Caco-2 (cell line): ENCODE measurements at places on chromosomes 12 and 14. TPM values are rescaled to one million over a fixed set of nuclear protein-coding genes. Genes with fewer than 3 reads are reported as not detected.

DNA sequence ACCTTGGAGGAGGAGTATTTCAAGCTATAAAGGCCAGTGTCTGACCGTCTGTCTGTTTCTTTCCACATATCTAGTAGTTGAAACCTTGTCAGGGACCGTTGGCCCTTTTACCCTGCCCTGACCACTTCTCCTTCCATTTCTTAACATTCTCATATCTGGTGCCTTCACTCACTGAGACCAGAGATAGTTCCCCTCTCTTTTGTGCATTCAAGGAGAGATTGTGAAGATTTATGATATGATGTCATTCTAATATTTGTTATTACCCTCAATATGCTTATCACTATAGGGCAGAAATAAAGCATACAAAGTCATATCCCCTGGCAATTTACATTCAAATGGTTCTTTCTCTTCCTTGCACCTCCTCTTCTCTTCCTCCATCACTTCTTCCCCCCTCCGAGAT is 83.3 kb downstream of the PLXNC1 start:
- DNase-seq, result no peak

LRRC9 gene
- total RNA-seq, result 1.2 and 1.3 TPM in 2 replicates

DNA sequence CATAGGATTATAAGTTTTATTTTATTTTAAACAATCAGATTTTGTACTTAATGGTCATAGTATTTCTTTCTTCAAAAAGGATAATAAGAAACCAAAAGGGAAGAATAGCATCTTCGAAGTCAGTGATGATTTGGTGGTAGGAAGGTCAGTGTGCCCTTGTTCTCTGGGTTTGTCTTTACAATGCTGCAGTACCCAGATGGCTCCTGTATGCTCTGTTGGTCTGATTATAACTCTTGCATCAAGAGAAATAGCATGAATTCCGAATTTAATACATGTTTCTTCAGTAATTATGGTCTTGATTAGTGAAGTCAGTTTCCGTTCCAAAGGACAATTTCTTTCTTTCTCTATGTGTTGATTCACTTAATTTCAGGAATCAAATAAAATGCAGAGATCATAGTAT is 180.2 kb downstream of the TMTC2 start:
- no peak for DNase-seq

ESRRB gene
- total RNA-seq, result not detected in 2 replicates

GRCh38 chr12:121807642-121808347 is 4.0 kb downstream of the SETD1B start:
- no peak for DNase-seq

GRCh38 chr12:111327474-111327873 is 41.4 kb downstream of the PHETA1 start:
- DNase-seq, result no peak

DNA sequence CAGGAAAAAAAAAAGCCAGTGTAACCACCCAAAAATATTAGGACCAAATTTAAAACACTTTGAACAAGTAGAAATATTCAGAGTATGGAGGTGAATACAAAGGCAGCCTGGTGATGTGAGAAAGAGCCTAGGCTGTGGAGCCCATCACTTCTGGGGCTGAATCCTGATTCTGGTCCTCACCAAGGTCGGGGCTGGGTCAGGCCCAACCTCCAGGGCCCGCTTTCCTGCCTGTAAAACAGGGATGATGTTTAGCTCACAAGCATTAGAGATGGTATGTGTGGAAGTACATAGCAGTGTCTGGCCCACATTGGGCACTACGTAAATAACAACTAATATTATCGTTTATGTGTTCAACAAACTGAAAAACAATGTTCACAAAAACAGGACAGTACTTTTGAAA is 7.8 kb upstream of the CAMKK2 start:
- no peak for DNase-seq

GRCh38 chr12:114655934-114656749 is 27.8 kb downstream of the TBX3 start:
- DNase-seq, result peak; percentile 57

DNA sequence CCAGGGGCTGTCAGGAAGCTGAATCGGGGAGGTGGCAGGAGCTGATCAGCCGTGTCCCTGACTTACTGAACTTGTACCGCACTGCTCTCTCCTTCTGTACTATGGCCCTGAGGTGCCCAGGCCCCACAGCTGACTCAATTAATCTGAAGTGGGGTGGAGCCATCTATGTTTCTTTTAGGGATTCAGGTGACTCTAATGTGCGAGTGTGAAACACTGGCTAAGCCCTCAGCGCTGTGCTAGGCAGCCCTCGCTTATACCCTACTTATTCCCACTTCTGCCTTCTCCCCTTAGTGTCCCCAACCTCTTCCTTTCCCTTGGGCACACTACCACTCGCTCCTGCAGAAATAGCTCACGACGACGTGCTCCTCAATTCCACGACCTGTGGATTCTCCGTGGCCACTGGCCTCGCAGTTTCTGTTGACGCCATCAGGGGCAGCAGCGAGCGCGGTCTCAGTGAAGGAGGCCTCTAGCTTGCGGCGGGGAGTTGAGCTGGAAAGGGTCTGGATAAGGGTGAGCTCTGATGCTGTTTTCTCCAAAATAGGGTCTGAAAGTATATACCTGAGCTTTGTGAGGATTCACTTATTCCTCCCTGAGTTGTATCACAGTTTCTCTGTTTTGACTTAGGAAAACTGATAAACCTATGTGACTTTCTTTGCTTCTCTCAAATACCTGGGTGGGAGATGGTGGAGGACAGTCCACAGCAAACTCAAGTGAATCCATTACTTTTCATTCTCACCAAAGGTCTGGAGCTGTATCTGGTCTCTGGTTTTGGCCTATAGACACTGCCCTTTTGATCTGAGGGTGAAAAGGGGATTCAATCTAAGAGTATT is 167.6 kb downstream of the SLC41A2 start:
- DNase-seq, result peak; percentile 39

GRCh38 chr12:3304436-3305165 is 186.4 kb upstream of the PRMT8 start:
- DNase-seq, result no peak

GRCh38 chr12:47449797-47450196 is 256.0 kb downstream of the RPAP3 start:
- no peak for DNase-seq

DNA sequence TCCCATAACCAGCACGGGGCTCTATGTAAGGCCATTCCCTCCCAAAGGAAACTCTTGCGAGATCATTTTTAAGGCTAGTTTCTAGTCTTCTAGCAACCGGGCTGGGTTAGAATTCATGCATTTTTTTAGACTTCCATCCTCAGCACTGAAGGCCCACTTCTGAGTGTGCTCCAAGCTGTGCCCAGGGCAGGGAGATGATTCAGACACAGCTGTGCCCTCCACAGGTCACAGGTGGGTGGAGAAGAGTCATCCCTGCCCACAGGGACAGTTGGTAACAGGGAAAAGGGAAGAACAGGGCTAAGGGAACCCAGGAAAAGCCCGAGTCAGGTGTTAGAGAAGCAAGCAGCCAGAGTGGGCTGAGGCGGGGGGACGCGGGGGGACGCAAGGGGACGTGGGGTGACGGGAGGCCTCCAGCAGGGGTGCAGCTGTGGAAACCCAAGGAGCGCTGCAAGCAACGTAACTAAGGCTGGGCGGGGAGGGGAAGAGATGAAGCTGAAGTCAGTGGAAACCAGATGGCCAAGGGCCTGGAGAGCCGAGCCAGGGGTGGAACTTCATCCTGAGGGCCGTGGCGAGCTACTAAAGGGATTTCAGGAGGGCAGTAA is 27.2 kb upstream of the PPP2R5C start:
- no peak for DNase-seq

DNA sequence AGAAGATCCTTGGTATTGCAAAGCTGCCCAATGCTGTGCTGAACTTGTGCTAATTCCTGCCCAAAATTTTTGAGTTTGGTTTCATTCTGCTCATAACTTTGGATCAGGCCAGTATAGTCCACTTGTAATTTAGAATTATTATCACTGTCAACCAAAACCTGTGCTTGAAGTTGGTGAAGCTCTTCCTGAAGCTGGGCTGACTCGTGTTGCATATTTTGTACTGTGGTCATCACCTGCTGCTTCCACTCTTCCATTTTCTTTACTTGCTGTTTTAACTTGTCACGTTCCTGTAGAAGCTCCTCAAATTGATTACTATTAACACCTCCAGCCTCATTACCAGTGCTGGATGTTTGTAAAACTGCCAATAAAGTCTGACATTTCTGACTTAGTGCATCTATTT is 35.8 kb downstream of the TRIP11 start:
- no peak for DNase-seq

DNA sequence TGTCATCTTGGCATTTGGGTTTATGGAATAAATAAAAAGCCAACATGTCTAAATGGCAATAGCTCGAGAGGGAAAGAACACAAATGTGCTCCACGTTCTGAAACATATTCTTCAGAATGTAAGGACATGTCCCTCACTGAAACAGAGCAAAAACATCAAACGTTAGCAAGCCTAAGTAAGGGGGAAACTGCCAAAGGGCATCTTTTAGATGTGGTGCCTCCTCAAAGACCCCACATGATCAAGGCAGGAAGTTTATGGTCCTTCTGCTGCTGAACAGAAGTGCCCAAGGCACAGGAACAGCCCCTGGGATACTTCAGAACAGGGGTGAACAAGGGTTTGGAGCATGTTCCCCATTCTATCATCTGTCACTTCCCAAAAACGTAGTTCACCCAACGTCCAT is 227.0 kb downstream of the ANO2 start:
- no peak for DNase-seq

GRCh38 chr12:91133871-91134270 is 22.6 kb upstream of the LUM start:
- DNase-seq, result no peak

GRCh38 chr12:110449799-110450497 is at the start of gene ARPC3:
Gene ARPC3 (minus strand): TSS chr12:110450337. CDS start chr12:110450260, 77 bp downstream.
- peak; percentile 96 for DNase-seq

INSM2 gene
- total RNA-seq, result 0.14 TPM in 1 of 2 replicates, not detected in the other

TMEM63C gene
- 1.3 and 1.4 TPM in 2 replicates for total RNA-seq

DNA sequence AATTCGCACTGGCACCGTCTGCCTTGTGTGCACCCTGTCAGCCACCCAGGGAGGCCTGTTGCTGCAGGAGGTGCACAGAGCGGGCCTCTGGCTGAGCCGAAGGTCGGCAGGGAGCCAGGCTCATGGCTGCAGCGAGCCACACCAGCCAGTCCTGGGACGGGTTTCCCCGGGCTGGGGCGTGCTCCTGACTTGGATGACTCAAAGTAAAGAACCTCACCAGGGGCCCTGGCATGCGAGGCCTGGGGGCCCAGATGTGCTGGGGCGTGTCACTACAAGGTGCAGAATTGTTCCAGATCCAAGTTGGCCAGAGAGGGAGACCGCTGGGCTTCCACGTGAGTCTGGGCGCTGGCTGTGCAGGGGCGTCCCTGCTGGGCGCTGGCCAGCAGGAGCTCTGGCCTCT is 34.5 kb downstream of the FBRSL1 start:
- peak; percentile 32 for DNase-seq

DACT1 gene
- total RNA-seq, result 0.23 and 0.74 TPM in 2 replicates

GRCh38 chr12:123076604-123077297 is 74.1 kb downstream of the PITPNM2 start:
- no peak for DNase-seq

PDE3A gene
- total RNA-seq, result 0.36 and 0.44 TPM in 2 replicates

DNA sequence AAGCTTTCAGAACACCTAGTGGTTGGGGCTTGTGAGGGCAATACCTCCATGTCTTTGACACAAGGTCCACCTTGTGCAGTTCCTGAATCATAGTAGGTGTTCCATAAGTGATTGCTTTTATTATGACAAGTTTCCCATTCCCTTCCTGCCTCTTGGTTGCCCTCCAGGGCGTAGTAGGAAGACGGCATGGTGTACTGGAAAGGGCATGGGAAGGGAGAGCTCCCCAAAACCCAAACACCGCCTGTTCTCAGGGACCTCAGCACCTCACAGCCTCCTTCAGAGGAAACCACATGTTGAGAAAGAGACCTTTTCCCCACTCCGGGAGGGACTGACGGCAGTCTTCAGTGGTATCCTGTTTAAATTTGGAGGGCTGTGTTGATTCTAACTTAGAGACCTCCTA is 21.1 kb downstream of the EVL start:
- no peak for DNase-seq

SMAGP gene
- 95.1 and 108 TPM in 2 replicates for total RNA-seq

- DNase-seq, result no peak
Measured at GRCh38 chr12:131894981-131895639, 688 bp downstream of the ULK1 start.

NYNRIN gene
- 5.9 and 6.1 TPM in 2 replicates for total RNA-seq

GRCh38 chr12:5808981-5809380 is 136.1 kb downstream of the ANO2 start:
- no peak for DNase-seq

VWF gene
- 0.30 and 0.41 TPM in 2 replicates for total RNA-seq

- no peak for DNase-seq
Measured at GRCh38 chr12:44780221-44780790, 95.8 kb downstream of the NELL2 start.

- DNase-seq, result no peak
Measured at GRCh38 chr14:55272387-55272786, 1.2 kb downstream of the FBXO34 start.

DNA sequence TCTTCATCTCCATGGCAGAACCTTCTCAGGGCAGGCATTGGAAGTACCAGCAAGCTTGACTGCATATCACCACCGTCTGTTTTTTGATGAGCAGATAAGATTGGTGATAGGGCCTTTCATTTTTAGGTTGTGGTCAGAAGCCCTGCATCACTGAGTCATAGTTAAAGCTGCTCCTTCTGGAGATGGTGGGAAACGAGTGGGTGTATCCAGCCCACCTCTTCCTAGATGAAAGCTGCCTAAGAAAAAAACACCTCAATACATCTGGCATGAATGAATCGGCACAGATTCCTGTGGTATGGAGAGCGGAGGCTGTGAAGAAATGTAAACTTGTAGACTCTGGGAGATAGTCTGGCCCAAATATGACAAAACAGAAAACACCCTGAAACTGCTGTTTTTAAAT is 248.7 kb upstream of the EGLN3 start:
- DNase-seq, result no peak

GRCh38 chr12:132818562-132818961 is 10.1 kb downstream of the GOLGA3 start:
- DNase-seq, result no peak

- DNase-seq, result no peak
Measured at GRCh38 chr12:82688596-82688995, 1.9 kb downstream of the TMTC2 start.

GRCh38 chr12:63424671-63425070 is 243.6 kb downstream of the DPY19L2 start:
- DNase-seq, result no peak

DNA sequence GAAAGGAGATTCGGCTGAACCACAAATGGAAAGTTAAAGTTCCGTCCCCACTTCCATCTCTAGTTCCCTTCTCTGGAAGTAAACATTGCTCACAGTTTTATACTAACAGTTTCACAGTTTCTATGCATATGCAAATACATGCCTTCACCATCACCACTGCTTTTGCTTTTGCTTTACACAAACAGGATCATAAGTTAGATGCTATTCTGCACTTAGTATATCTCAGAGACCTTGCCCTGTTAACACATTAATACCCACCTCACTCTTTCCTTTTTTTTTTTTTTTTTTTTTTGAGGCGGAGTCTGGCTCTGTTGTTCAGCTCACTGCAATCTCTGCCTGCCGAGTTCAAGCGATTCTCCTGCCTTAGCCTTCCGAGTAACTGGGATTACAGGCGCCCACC is 890 bp downstream of the TEP1 start:
- no peak for DNase-seq

DNA sequence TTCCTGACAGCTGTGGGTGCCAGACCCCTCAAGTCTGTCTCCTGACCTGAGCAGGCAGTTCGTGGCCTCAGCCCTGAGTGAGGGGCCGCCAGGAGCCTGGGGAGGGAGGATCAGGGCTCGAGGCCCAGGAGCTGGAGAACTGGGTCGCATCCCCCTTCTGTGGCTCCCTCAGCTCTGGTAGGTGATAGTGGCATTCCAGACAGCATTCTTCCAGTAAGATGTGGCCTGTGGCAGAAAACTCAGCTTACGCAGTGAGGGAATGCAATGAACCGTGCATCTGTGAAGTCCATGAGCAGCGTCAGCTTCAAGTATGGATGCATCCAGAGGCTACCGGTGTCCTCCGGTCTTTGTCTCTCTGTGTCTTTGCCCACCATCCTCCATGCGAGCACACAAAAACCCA is 28.4 kb upstream of the FBRSL1 start:
- DNase-seq, result no peak
